ENCODE measurements at places on chromosomes 12 and 14. TPM values are rescaled to one million over a fixed set of nuclear protein-coding genes. Genes with fewer than 3 reads are reported as not detected.

The GPR84 gene
- not detected for total RNA-seq

- no peak for DNase-seq
These were observed 17.8 kb downstream of the STK38L start for GRCh38 chr12:27261866-27262265.

The HIGD1C gene
- total RNA-seq: not detected

- DNase-seq: no peak
These were observed 508.5 kb downstream of the FOXG1 start for GRCh38 chr14:29274890-29275596.

The BICDL1 gene
- 2.5 TPM for total RNA-seq

Data from neural progenitor cell (in vitro differentiated cells).